ENCODE measurements at places on chromosomes 12 and 14.
A peak's percentile ranks its signal among the peaks of the same experiment; 100 is the strongest.

DNA sequence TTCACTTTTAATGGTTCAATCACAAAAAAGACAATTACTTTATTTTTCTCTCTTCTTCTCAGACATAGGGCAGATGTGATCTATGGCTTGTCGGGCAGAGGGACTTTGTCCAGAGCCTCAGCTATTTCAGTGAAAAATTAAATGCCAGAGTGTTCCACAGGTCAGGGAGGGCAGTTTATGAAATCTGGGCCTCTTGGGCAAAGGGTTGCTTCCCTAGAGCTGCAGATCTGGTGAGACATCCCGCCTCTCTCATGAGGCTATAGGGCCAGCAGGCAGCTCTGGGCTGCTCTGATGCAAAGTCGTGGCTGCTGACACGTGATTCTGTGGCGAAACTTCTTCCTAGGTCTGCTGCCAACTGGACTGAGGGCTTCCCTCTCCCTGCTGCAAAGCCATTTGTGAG lies 6.0 kb downstream of the CLMN start:
- DNase-seq, result peak; percentile 27

DNA sequence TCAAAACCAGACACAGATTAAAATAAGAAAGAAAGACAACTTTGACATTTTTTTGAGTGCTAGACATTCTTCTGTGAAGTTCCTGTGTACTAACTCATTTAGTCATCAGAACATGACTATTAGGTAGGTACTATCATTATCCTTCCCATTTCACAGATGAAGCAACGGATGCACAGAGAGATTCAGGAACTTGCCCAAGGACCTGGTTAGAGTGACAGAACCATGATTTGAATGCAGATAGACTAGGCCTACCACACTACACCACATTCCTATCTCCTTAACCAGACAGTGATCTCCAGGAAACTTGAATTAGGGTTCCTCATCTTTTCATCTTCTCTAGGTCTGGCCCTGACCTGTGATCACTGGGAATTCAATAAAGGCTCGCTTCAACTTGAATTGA lies 54.4 kb upstream of the MED13L start:
- no peak for DNase-seq

DNA sequence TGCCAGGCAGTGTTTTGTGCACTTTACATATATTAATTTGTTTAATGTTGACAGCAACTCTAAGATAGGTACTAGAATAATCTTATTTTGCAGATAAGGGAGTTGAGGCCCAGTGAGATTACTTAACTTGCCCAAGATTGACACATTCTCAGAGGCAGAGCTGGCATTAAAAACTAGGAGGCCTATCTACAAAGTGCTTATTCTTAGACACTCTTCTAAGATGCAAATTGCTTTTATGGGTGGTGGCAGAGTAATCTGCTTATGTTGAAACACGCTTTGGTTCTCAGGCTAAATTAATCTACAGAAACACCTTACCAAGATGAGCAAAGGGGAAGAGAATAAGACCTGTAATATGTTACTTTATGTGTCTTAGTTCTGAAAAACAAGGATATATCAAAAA lies 7.2 kb downstream of the MGP start:
- no peak for DNase-seq

- no peak for DNase-seq
Measured at GRCh38 chr12:19243551-19243950, 114.0 kb downstream of the PLEKHA5 start.

GRCh38 chr12:51527966-51528365 lies 63.1 kb upstream of the SCN8A start:
- no peak for DNase-seq

DNA sequence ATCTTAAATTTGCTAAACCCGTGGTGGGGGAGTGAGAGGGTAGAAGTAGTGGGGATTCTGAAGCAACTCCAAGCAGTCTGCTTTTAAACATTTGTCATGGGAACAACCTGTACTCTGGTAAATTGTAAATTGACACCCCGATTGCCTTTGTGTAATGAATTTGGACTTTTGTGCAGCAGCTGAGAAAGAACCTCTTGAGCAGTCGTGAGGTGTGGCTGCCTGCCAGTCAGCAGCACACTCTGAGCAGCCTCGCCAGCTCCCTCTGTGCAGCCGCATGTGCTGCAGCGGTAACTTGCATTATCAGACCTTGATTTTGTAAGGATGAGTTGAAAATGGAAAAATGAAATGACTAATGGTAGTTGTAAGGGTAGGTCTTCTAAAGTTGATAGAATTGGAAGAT lies 74.3 kb downstream of the SUSD6 start:
- peak; percentile 17 for DNase-seq

DNA sequence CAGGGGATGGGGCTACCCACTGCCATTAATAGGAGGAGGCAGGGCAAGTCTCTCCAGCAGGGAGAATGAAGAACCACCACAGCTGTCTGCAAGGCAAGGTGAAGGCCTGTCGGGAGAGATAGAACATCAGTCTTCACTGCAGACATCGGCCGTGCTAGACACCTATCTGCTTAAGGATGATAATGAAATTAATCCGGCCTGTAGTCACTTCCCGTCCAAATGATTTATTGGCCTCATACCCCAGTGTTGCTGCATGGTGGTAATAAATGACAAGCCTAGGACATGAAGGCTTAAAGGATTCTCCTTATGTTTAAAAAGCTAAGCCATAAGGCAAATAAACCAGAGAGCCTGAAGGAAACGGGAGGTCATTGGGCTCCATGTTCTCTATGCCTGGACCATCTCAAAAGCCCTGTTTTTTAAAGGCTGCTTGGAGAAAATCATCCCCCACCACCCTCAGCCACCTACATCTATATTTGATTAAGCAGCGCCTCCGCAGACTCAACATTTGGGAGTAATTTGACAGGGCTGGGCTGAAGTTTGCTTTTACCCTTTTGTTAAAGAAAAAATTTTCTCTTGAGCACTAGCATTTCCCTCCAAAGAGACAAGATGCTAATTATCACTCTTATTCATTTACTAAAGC lies 137.7 kb downstream of the PLXNC1 start:
- no peak for DNase-seq

Measured in anterior cingulate cortex (tissue), 58 donors.